ENCODE measurements at places on chromosomes 7 and 10.

GRCh38 chr7:115133248-115133647 lies 211.4 kb downstream of the MDFIC start:
- DNase-seq = no peak

DNA sequence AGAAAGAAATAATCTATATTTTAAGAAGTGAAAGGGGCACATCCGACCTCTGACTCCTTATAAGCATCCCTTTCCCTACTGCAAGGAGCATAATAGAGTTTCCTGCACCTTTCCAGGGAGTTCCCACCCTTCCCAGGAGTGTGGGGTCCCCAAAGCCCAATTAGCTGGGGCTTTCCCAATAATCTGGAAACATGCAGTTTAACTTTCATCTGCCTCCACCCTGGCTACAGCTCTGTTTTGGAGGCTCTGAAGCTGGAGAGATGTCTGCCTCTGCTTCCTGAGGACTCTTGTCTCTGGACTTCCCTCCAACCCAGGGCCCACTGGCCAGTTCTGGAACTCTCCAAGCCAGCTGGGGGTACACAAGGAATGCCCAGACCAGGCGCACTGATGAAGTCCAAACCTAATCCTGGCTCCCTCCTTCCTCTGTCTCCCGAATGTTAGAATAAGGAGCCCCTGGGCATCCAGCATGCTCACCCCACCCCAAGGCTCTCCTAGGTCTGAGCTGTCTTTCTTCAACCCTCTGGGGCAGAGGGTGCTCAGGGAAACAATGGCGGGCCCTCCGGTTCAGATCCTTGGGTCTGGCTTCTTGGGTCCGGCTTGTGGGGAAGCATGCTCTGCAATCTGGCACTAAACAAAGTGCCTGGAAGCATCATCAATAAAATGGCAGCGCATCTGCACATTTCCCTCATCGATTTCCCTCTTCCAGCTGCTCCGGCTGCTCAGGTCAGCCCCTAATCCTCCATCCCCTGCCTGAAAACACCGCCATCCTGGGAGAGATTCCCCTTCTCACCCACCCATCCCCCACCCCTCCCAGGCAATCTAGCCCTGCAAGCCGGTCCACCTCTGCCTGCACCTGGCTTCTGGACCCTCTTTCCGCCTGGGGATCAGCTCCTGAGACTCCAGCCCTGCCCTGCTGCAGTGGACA lies 13.3 kb downstream of the HOXA4 start:
- DNase-seq = no peak

GRCh38 chr7:80637911-80638765 lies at the start of gene CD36:
Gene CD36 (plus strand): TSS chr7:80638642. CDS start chr7:80646741, 8,099 bp downstream.
- no peak for DNase-seq

DNA sequence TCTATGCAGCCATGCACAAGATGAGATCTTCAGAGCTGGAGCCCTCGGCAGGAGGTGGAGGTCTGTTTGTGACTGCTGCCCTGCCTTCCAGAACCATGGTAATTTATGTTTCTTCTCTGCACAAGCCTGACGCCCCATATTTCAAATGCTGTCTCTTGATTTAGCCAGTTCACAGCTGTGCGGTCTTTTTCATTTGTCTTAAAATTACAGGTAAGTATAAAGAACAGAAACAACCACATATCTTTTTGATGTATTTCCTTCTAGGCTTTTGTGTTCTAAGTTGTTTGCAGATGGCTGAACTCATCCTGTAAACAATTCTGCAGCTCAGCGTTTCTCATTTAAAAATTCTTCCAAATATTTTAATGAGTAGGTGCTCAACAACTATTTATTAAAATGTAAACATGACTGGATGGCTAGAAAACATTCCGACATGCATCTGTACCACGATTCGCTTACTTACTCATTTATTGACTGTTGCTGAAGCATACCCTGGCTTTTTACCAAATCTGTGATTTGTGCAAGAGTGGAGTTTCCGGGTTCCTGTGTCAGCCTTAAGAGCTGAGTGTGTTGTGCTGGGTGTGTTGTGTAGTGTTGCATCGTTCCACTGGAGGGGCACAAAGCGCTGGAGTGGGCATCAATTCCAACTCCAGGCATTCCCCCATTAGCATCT lies 58.9 kb downstream of the PIP4K2A start:
- DNase-seq = peak; percentile 87

- DNase-seq = no peak
Observed at GRCh38 chr7:37643876-37644275, 39.7 kb upstream of the GPR141 start.

DNA sequence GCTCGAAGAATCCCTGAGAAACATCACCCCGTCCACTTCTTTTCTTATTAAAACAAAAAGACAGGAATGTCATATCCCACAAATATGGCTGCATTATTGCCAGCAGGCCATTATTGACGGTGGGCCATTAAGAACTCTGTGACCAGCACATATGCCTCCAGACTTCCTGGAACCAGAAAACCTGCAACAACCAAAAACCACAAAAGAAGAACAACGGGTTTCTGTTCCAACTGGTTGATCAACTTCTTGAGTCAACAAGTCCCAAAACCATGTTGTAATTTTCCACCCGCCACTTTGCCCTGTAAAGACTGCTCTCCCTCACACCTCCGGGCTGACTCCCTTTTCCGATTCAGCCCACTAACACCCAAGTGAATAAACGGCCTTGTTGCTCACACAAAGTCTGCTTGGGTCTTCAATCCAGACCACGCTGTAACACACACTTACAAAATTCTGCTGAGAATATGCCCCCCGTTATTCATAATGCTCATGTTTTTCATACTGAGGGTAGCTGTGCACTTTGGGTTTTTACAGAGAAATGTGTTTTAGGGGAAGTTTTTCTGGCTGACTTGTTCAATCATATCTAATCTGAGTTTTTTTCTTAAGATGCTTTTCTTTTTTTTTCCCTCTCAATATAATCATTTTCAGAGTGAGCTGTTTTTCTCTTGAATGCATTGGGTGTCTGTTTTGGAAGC lies 20.7 kb downstream of the ZNF107 start:
- peak; percentile 96 for DNase-seq

DNA sequence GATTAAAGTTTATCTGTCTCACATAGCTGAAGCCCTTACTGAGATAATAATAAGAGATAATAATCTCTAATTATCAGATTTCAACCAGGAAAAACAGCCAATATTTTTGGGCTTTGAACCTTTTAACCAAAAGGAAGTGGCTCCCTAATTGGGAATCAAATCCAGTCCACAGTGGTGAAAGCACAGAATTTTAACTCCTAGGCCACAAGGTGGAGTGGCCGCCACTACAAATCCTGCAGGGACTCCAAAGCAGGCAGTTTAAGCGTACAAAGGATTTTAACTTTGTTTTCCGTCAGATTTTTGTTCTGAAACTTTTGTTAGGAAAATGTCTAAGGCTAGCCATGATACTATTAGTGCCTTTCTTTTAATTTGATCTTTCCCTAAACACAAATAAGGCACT lies 99.6 kb upstream of the CCNY start:
- DNase-seq = no peak

All from Jurkat, Clone E6-1 (cell line).